ENCODE measurements at places on chromosomes 12 and 14. TPM values are rescaled to one million over a fixed set of nuclear protein-coding genes. Genes with fewer than 3 reads are reported as not detected.

Gene LRP1-AS
- total RNA-seq: not detected

Gene DICER1
- 32.3 TPM for total RNA-seq

Gene KRT2
- total RNA-seq: not detected

Gene EIF2S3B
- total RNA-seq: 9.3 TPM

Gene ANO2
- not detected for total RNA-seq

Gene OR10G2
- total RNA-seq: not detected

Gene RDH12
- total RNA-seq: 0.07 TPM

Gene VDR
- 33.4 TPM for total RNA-seq

Gene KRT5
- total RNA-seq: 16,153 TPM
